ENCODE measurements at places on chromosomes 5 and 9.

DNA sequence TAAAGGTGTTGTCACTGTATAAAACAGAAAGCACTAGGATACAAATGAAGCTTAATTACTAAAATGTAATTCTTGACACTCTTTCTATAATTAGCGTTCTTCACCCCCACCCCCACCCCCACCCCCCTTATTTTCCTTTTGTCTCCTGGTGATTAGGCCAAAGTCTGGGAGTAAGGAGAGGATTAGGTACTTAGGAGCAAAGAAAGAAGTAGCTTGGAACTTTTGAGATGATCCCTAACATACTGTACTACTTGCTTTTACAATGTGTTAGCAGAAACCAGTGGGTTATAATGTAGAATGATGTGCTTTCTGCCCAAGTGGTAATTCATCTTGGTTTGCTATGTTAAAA lies 43.8 kb downstream of the NDFIP1 start:
- DNase-seq, result no peak

DNA sequence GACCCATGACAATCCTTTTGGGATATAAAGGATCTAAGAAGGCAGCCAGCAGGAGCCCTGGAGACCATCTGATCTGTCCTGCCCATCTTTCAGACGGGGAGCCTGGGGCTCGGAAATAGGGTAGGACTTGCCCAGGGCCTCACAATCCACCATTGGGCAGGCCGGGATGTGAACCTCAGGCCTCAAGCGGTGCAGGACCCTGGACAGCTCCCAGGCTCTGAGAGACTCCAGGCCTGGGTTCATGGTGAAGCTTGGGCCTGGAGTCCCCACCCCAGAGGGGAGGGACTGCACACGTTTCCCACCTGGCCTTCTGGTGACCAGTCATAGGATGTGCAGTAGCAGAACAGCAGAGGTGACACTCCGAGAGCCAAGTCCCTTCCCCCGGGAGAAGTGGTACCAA lies 36.6 kb upstream of the RAPGEF1 start:
- DNase-seq, result no peak

- DNase-seq, result no peak
These were observed 159.0 kb downstream of the NR2F1-AS1 start for GRCh38 chr5:93421987-93422401.

- no peak for DNase-seq
These were observed 38.8 kb downstream of the SFXN1 start for GRCh38 chr5:175516933-175517823.

- DNase-seq, result no peak
These were observed 377.8 kb downstream of the KIAA0825 start for GRCh38 chr5:94240596-94240992.

DNA sequence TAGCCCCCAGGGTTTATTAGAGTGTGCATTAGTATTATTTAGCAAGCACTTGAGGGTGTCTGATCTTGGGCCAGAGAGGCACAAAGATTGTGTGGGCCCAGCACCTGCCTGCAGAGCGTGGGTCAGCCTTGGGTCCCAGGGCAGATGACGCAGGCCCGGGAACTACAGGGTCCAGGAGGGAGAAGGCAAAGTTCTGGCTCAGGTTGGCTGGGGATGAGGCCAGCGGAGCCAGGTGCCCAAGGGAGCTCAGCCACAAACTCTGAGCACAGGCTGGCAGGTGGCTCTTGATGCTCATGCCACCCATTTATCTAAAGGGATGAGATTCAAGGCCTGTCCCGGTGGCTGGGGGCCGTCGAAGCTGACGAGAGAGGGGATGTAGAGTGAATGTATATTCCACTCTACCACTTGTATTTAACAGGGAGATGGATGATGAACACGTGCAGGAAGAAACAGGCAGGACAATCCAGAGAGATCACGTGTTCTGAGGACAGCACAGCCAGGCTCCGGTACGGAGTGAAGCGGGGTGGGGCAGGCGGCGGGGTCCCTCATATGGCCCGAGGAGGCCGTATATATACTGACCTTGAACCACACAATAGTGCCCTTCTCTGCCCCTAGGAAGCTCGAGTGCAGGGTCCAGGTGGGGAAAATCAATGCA lies 818 bp upstream of the OBP2A start:
- no peak for DNase-seq

- DNase-seq, result no peak
These were observed 40.7 kb downstream of the UGCG start for GRCh38 chr9:111937301-111937700.

DNA sequence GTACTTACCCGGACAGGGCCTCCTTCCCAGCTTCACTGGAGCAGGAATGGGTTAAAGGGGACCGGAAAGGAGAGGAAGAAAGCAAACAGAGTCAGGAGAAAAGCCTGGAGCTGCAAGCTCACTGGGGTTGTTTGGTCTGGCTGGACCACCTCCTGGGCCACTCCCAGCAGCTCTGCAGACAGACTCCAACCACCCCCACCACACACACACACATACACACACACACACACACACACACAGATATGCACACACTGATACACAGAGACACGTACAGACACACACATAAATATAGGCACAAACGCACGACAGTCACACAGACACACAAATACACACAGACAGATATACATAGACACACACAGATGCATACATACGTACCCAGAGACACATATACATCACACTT lies 34.9 kb upstream of the SYNPO start:
- DNase-seq, result no peak

Measured in esophagus squamous epithelium (tissue), 5 donors.